ENCODE measurements at places on chromosomes 2 and 18.

DNA sequence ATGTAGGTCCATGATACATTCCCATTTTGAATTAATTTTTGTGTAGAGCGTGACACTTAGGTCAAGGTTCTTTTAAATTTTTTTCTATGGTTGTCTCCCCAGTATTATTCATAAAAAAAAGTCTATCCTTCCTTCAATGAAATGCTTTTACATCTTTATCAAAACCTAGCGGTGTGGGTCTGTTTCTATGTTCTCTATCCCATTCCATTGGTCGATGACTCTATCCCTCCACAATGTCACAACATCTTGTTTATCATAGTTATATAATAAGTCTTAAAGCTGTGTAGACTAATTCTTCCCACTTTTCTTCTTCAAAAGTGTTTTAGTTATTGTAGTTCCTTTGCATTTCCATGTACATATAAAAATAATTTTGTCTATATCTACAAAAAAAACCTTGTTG lies 47.2 kb upstream of the GPR17 start:
- peak; percentile 58 for DNase-seq

DNA sequence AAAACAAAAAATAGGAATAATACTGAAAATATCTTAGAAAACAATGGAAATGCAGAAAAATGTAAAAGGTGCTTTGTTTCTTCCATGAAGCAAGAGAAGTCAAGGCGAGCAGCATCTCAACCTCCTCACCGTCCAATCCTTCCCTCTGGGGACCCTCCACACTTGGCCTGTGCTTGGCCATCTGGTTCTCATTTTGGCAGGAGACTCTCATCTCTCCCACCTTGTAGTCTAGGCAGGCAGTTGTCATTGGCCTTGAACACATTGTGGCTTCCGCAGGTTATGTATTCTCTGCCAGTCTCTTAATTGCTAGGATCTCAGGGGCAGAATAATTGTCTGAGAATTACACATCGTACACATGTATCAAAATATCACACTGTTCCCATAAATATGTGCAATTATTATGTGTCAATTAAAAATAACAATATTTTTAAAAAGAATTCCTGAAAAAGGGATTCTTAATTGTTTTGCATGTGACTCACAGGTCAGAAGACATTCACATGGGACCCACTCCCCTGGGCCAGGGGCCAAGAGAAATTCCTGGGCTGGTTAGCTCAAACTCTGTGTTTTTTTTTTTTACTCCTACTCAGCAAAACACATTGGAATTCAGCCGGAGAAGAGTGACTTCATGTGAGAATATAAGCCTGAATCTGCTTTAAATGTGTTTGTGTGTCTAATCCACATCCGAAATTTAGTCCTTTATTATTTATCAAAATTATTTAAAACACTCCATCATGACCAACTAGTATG lies 14.0 kb upstream of the ANKRD62 start:
- peak; percentile 55 for DNase-seq

- DNase-seq: no peak
Measured at GRCh38 chr2:105934467-105934866, 189.8 kb downstream of the NCK2 start.

- no peak for DNase-seq
Measured at GRCh38 chr2:36993841-36994620, 27.7 kb upstream of the STRN start.

DNA sequence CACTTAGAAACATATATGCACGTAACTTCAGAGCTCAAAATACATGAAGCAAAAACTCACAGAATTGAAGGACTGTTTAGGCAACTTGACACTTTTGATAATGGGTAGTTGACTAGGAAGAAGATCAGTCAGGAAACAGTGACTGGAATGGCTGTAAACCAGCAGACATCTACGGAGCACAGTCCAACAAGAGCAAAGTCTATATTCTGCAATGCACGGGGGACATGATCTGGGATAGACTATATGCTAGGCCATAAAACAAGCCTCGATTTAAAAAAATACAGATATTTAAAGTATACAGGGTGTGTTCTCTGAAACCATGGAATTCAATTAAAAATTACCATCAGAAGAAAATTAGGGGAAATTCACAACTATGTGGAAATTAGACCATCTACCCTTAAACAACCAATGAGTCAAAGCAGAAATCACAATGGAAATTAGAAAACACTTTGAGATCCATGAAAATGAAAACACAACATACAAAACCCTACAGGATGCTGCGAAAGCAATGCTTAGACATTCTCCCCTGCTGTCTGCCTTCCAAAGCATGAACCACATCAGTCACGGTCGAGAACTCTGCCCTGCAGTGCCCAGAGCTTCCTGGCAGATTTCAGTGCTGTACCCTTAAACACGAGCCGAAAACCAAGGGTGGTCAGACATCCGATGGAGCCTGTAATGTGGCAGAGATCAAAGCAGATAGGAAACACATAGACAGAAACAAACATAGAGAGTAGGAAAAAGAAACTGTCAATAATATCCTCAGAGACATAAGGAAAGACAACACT lies 651.9 kb upstream of the HS6ST1 start:
- DNase-seq: no peak

- DNase-seq: no peak
Measured at GRCh38 chr2:133562558-133562957, 5.7 kb downstream of the NCKAP5 start.

DNA sequence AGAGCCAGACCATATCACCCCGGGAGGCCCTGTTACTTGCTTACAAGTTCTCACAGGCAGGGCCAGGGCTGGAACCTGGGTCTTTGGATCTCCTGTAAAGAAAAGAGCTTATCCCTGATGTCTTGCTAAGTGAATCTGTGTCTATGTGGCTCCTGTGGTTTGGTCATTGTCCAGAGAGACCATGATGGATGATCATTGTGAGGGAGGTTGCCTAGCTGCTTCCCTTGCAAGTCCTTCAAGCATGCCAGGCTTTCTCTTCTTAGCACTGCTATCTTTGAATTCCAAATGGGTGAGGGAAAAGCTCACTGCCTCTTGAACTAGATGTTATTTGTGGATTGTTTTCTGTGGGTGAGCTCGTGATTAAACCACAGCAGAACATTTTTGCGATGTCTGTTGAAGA lies 151.6 kb downstream of the FSHR start:
- peak; percentile 25 for DNase-seq

- no peak for DNase-seq
Measured at GRCh38 chr2:62354771-62355561, 151.0 kb downstream of the TMEM17 start.
